ENCODE measurements at places on chromosomes 7 and 10. TPM values are rescaled to one million over a fixed set of nuclear protein-coding genes. Genes with fewer than 3 reads are reported as not detected.

GRCh38 chr7:106073701-106074100, 38.4 kb downstream of the SYPL1 start:
- no peak for DNase-seq

DNA sequence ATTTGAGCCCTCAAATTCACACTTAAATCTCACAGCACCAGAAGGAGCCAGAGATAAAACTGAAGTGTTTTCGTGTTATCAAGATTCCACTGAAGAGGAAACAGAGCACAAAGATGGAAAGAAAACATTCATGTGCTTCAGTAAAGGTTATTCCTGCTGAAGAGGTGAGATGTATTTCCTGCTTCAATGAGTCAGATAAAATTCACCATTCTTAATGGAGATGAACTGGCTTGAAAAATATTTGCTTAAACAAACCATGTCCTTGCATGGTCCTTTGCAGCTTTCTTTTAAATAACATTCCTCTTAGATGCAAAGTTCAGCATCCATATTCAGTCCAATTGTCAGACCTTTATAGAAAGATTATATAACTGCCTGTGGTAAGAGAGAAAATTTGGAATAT, 294.2 kb downstream of the IPMK start:
- no peak for DNase-seq

DNA sequence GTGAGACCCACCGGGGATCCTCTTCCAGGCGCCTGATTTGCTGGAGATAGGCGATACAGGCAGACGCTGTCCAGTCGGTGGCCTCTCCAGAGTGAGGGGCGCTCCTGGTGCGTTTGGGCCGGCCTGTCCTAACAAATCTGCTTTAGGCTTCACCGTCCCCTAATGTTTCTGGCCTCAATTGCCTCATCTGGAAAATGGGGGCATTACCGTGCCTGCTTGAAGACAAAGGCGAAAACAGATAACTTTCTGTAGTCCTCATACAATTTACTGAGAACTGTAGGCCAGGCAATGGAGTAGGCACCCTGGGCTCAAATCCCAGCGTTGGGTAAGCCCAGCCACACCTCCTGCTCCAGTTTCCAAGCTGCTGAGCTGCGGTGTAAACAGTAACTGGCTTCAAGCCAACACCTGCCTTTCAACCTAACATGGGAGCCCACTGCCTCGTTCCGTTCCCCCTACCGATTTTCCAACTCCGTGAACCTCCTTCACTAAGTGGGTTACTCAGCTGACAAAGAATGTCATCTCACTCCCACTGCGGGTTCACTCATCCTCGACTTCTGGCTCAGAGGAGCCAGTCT, 589 bp upstream of the ZFAND4 start:
- no peak for DNase-seq

DNA sequence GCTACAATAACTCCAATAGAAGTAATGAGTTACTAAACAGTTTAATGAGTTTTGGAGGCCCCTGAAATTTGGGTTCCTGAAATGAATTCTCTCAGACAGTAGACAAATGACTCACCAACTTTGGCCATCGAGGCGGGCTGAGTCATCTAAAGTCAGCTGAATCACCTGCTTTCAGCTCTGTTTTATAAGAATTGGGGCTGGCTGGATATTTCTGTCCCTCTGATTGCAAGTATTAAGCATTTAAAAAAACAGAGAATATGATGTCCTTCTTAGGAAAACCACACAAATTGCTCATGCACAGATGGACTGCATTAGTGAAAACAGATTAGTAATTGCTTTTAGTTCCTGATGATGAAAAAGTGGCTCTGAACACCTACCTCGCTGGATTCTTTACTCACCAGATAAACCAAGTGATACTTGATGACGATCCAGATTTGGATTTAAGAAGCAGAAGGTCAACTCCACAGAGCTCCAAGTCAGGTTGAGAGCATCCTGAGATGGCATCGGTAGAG, 59.1 kb downstream of the ZNF365 start:
- DNase-seq, result peak; percentile 81

GRCh38 chr10:34134602-34135001, 680.5 kb downstream of the PARD3 start:
- no peak for DNase-seq

GRCh38 chr7:506391-506831, 13.2 kb downstream of the PDGFA start:
- no peak for DNase-seq

DNA sequence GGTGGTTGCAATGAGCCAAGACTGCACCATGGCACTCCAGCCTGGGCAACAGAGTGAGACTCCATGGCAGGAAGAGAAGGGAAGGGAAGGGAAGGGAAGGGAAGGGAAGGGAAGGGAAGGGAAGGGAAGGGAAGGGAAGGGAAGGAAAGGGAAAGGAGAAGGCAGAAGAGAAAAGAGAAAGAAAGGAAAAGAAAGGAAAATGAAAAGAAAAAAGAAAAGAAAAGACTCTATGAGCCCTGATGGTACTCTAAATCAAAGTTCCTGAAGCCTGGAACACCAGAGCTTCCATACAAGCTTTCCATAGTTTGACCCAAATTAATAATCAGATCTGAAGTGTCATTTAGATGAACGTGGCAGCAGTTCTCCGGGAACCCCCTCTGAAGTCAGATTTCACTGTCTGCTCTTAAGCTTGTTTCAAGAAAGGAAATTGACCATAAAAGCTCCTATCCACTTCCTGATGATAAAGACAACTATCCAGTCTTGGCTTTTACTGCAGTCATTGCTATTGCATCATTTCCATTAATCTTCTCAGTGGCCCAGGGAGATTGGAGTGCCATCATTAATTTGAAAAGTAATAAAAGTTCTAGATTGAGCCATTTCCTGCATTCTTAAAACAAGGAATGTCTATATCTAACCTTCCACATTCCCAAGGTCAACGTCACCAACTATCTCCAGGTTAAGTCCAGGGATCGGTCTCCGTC, 44.2 kb upstream of the FRMD4A start:
- DNase-seq, result no peak

DNA sequence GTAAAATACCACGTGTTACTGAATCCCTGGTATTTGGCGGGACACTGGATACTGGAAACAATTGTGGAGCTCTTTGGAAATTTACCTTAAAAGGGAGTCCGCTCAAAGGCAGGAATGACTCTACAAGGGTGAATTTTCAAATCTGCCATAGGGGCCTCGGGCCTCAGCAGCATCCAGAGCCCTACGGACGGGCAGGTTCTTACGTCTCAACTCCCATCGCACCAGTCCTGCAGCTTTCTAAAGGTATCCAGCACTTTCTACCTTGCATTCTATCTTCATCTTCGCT, 248 bp downstream of the PSPH start:
- DNase-seq, result no peak

GRCh38 chr7:55504967-55505658, 67.2 kb downstream of the VOPP1 start:
- DNase-seq, result no peak

- no peak for DNase-seq
These were observed 137.1 kb downstream of the ZNF365 start for GRCh38 chr10:62511238-62511637.

GRCh38 chr10:91162495-91163268, 57.8 kb upstream of the PCGF5 start:
- DNase-seq, result peak; percentile 69

DNA sequence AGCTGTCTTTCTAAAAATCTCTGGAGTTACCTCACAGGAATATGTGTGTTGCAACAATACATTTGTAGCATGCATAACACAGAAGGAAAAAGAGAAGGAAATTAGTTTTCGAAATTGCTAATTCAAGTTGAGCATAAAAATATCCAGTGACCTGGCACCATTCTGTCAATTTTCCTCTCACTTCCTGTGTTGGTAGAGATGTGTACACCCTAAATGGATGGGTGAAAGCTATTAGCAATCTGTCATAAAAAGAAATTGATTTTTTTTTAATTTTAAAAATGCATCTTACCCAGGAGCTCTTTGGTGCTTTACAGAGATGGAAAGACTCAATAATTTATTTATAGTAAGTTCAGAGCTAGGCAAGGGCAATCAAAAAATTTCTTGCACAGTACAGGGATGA, 333.3 kb upstream of the TMEM229A start:
- no peak for DNase-seq

DNA sequence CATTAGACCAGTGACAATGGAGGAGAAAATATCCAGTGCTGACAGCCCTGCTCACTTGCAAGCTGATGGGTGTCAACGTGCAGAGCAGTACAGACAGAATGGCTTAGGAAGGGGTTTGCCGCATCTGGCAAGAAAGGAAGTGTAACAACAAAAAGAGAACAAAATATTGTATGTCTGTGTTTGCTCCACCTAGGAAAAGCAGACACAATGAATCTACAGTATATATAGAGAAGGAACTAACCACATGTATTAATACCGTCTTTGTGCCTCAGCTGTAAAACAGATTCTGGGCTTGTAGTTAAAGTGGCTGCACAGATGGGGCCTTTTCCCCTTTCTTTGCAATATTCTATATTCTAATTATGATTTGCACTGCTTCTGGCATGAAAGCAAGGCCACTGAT, 281.1 kb upstream of the MEOX2 start:
- no peak for DNase-seq

DNA sequence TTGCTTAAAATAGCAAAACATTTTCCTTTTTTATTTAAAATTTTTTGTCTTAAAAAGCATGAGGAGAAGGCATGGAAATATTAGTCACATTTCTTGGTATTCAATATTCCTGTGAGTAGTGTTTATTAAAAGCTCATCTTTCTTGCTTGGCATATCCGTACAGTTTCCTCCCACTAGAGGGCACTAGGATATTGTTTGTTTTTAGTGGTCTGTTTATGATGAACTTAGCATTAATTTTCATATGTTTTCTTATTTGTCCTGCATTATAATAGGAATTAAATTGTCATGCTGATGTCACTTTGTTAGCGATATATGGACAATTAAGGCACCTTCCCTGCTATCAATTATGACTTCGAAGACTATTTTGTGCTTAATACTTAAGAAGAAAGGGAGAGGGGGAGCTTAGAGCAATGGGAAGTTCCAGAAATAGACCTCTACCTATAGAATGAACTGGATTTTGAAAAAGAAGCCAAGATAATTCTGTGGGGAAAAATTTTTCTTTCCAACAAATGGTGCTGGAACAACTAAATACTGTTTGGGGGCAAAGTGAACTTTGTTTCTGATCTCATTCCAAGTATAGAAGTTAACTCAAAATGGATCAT, 91.0 kb upstream of the STRIP2 start:
- DNase-seq, result peak; percentile 16

GRCh38 chr7:78315119-78315518, 516.5 kb downstream of the PHTF2 start:
- DNase-seq, result no peak

Gene LRRC18
- total RNA-seq, result not detected

- peak; percentile 74 for DNase-seq
These were observed at the start of gene PAOX for GRCh38 chr10:133379152-133379800. PAOX (plus strand) TSS chr10:133379262; CDS start chr10:133379317, 55 bp downstream.

Gene KLHDC10
- total RNA-seq, result 12.8 TPM

DNA sequence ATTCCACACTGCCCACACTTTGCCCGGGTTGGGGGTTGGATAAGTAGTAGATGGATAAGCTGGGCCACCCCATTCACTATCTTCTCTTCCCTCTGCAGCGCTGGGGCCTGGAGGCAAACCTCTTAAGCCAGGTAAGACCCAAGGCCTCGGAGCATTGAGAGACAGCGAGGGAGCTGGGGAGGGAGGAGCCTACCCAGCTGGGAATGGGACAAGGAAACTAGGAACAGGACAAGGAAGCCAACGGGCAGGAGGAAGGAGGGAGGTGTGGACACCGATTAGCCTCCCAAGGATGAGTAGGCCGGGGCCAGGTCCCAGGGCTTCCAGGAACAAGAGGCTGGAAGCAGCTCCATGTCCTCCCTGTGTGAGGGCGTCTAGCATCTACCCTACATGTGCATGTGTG, 9.6 kb downstream of the ELN start:
- DNase-seq, result no peak

DNA sequence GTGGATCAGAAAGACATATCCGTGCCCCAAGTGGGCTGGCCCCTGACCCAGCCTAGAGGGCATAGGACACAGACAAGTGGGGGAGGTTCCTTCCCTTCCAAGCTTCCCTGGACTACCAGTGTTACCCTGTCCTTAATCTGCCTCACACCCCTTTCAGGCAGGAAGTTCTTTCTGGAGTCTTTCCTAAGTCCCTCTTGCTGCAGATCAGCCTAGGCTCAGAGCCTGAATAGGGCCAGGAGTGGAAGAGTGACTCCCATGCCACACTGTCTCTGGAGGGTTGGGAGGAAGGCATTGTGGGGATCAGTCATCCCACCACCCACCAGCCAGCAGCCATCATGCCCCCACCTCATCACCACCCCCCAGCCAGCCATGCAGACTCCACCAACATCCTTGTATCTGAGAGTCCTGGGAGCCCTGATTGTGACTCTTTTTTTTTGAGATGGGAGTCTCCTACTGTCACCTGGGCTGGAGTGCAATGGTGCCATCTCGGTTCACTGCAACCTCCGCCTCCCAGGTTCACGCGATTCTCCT, 22.6 kb downstream of the POLL start:
- no peak for DNase-seq

DNA sequence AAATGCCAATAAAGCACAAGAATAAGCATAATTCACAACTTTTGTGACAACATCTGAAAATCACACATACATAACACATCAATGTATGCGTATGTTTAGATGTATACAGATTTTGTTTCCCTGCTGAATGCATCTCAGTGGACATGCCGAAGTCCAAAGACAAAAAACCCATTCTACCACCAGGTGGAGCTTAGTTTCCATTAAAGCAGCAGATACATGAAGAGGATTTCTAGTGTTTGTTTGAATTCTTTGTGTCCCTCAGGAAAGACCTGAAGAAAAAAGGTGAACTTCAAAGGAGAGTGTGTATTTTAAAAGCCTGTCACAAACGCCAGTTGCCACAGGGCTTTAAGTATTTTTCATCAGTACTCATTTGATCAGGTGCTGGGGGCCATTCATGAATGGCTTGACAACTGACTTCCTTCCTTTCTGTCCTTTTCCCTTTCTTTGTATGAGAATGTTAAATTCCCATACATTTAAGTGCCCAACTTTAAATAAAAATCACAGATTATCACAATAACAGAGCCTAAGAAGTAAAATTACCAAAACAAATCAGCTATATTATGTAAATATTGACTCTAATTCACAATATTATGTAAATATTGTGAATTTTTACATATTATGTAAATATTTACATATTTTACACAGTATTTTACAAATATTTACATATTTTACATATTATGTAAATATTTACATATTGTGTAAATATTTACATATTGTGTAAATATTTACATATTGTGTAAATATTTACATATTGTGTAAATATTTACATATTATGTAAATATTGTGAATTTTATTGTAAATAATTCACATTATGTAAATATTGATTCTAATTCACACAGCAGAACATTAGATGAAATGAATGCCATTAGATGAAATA, 343.0 kb downstream of the CRPPA start:
- peak; percentile 30 for DNase-seq

Gene FAM25C
- not detected for total RNA-seq

DNA sequence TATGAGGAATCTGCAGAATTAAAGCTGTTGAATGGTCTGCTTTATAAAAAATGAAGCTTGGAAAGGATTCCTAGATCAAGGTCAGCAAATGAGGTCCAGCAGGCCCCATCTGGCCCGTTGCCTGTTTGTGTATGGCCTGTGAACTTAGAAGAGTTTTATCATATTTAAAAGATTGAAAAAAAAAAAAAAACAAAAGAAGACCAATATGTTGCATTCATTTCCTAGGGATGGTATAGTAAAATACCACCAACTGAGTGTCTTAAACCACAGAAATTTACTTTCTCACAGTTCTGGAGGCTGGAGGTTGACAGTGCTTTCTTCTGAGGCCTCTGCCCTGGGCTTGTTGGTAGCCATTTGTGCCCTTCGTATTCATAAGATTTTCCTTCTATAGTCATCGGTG, 109.2 kb downstream of the PPP1R3A start:
- DNase-seq, result no peak

Gene CBLL1
- 31.7 TPM for total RNA-seq

Data from activated CD8-positive, alpha-beta T cell treated with anti-CD3 and anti-CD28 coated beads for 36 hours (primary cell).